Astrocyte of the hippocampus (primary cell): ENCODE measurements at places on chromosomes 3 and 15.

- no peak for DNase-seq
These were observed 9.6 kb downstream of the C3orf18 start for GRCh38 chr3:50557915-50558314.

- DNase-seq: peak; percentile 23
These were observed 924.3 kb upstream of the GBE1 start for GRCh38 chr3:82685761-82686160.

GRCh38 chr15:66515901-66516322 is 10.8 kb downstream of the ZWILCH start:
- peak; percentile 35 for DNase-seq

- no peak for DNase-seq
These were observed 4.4 kb downstream of the TGFBR2 start for GRCh38 chr3:30610702-30611368.

DNA sequence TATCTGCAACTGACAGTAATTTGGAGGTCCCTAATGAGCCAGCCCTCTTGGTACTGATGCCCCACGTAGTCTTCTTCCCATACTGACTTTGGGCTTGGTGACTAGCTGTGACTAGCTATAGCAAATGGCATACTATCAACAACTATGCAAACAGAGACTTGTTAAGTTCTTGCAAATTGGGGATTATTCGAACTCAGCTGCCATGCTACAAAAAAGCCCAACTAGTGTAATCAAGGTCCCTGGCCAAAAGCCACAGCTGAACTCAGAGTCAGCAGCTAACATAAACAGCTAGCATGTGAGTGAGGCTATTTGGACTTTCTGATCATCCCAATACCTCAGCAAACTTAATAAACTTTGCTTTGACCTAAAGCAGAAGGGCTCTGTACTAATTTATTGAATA is 121.2 kb upstream of the PLXND1 start:
- DNase-seq: peak; percentile 45

DNA sequence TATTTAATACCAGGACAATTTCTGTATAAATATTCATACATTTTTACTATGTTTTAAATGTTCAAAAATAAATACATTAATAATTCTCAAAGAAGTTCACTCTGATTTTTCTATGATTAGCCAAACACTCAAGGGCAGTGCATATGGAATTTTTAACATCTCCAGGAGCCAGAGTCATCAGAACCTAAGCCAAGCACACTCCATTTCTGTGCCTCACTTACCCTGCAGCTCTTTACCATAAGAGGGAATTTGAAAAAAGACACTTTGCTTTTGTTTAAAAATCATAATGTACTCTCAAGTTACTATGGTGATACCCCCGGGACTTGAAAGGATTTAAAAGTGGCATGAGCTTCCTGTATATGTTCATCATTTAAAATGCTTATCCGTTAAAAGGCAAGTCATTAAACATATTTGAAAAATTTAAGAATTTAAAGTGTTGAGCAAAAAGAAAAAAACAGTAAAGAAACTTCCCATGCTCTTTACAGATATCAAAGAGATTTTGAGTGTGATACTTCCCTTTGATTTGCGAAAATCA is 747.4 kb upstream of the NECTIN3 start:
- no peak for DNase-seq

DNA sequence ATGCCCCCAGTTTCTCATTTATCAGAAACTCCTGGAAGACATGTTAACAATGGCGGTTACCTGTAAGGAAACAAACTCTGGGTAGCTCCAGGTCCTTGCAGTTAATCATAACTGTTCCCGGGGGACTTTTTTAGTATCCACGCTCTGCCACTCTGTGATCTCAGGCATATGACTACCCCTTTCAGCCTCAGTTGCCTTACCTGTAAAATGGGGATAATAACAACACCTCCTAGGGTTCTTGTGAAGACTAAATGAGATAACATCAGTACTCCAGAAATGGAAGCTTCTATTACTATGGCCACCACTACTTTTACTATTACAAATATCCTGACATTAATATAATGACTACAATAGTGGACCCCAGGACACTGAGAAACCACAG is 7.1 kb upstream of the FLNB start:
- no peak for DNase-seq

GRCh38 chr3:9749296-9749644 is 482 bp upstream of the OGG1 start:
- DNase-seq: no peak

DNA sequence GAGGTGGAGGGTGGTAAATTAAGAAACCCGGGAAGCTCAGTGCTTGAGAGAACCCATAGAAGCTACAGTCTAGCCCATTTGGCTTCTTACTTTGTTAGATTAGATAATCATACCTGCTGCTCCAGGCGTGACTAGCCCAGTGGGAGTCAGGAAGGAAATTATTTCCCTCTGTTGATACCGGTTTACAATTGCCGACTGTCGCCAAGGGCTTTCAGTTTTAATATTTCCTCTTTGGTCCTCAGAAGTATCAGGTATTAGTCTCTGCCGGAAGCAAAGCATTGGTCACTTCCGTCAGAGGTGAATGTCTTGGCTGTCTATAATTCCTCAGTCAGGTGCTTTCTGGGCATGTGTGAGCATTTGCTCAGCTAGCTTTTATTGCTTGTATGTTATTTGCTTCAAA is 75.2 kb downstream of the LPP start:
- no peak for DNase-seq

DNA sequence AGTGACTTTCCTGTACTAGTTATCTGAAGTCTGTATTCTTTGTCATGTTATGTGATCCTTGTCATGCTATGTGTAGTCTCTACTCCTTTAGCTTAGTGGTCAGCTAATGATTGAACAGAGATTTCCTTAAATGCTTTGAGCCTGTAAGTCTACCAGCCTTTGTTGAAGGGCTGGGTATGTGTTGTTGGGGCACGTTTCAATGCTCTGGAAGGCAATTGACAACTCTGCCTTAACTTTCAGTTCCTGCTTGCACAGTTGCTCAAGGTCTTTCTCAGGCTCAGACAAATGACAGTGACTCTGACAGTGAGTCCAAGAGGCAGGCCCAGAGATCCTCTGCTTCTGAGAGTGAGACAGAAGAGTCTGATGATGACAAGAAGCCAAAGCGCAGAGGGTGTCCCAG is 89.3 kb downstream of the CHD2 start:
- no peak for DNase-seq

GRCh38 chr15:98363955-98364354 is 284.4 kb upstream of the IGF1R start:
- no peak for DNase-seq

- no peak for DNase-seq
These were observed 140.4 kb downstream of the PCCB start for GRCh38 chr3:136390574-136390973.

GRCh38 chr15:74053941-74054529 is 28.3 kb downstream of the GOLGA6A start:
- DNase-seq: peak; percentile 77

- DNase-seq: no peak
These were observed 23.7 kb downstream of the UBE2Q2 start for GRCh38 chr15:75866916-75867315.

DNA sequence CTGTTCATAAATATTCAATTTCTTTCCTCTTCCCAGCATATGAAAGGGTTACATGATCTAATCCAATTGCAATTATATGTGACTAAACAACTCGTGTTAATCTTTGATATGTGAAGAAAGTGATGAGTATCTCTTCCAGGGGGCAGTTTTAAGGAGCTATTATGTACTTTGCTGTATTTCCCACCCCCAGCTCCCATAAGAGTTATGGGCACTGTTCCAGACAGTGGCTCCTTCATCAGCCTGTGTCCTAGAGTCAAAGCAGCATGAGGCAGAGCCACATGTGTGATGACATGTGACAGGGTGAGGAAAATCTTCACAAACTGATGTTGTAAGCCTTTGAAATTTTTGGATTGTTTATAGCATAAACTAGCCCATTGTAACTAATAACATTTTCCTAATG is 315.4 kb downstream of the DIPK2A start:
- DNase-seq: no peak

DNA sequence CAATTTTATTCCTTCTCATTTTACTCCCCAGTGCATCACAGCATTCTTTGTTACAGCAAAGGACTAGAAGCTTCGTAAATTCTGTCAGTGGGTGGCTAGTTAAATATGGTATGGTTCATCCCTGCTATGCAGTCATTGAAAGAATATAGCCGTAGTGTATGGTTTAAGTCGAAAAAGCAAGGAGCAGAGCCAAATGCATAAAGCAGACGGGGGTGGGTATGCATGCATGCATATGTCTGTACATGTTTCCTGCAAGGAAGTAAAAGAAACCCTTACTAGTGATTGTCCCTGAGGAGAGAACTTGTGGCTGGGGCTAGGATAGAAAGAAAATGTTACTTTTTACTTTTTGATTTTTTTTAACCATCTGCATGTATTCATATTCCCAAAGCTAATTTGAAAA is 19.9 kb downstream of the RBP2 start:
- no peak for DNase-seq

GRCh38 chr15:31004220-31004733 is 12.8 kb upstream of the MTMR10 start:
- DNase-seq: peak; percentile 66
